ENCODE measurements at places on chromosomes 11 and 22. TPM values are rescaled to one million over a fixed set of nuclear protein-coding genes. Genes with fewer than 3 reads are reported as not detected.

The TSSK2 gene
- total RNA-seq: not detected

The OR52E8 gene
- total RNA-seq: not detected

DNA sequence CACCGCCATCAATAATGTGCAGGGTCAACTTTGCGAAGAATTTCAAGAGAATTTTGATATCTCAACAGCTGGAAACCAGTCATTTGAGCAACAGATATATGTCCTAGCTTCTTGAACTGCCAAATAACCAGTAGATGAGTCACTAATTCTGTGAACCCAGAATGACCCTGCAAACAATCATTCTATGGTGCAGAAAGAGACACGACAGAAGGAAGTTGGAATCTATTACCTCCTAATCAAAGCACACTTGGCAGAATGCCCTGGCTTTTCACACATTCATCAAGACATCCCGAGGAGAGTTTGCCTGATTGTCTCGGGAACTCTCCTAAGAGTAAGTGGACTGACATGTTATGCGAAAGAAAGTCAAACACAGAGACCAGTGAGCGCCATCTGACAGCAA is 621.1 kb downstream of the OPCML start:
- DNase-seq: no peak

The NRGN gene
- total RNA-seq: 1.0 TPM

The CCDC81 gene
- 0.82 TPM for total RNA-seq

GRCh38 chr11:37657645-37658044 is 1059.6 kb upstream of the RAG2 start:
- no peak for DNase-seq

DNA sequence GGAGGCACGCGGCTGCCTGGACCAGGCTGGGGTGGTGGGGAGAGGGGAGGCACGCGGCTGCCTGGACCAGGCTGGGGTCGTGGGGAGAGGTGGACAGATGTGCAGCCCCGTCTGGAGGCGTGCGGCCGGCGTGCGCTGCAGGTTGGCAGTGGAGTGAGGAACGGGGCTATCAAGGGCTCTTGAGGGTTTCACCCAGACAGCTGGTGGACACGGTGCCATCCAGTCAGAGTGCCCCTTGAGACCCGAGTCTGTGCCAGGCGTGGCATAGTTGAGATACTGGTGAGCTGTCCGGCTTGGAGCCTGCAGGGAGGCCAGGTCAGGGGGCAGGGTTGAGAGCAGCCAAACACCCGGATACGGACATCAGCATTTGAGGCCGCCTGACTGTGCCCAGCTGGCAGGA is 1.5 kb upstream of the GRAMD4 start:
- no peak for DNase-seq

The MRGPRE gene
- not detected for total RNA-seq

The MMP12 gene
- not detected for total RNA-seq

All from activated B cell treated with CpG ODN at 0.5 μM for 24 hours (primary cell).